ENCODE measurements at places on chromosomes 16 and 17.

GRCh38 chr16:68719993-68720489, 17.1 kb upstream of the CDH1 start:
- DNase-seq: no peak

DNA sequence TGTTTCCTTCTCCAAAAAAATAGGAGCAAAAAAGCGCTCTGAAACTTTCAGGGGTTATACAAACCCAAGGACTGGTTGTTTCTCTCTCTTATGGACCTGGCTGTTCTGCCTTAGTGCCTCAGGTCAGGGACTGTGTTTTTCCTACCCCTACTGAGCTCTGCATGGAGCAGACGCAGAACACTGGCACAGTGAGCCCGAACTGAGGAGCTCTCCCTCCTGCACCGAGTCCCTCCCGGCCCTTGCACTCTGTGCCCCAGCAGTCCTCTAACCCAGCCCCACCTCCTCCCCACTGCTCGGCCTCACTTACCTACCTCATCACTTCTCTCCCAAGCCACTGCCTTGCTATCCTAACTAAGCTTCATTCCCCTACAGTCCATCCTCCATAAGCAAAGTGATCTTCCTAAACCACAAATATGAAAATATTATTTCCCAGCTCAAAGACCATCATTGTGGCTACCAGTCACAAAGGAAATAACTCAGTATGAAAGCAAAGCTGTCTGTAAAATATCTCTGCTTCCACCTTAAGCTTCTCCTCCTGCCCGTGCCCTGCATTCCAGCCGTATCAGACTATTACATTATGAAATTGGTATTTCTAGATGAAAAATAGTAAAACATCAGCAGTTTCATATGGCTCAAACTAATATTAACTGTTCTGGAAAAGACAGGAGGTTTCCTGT, 13.6 kb downstream of the MEIOB start:
- no peak for DNase-seq

- DNase-seq: no peak
Measured at GRCh38 chr16:2973093-2973492, 3.9 kb downstream of the PAQR4 start.

GRCh38 chr17:64128787-64129514, 993 bp downstream of the ERN1 start:
- no peak for DNase-seq

GRCh38 chr16:84368308-84368996, at the start of gene ATP2C2:
Gene ATP2C2, plus strand, starts transcription at chr16:84368538. Its CDS starts 78 bp downstream, at chr16:84368616.
- no peak for DNase-seq

DNA sequence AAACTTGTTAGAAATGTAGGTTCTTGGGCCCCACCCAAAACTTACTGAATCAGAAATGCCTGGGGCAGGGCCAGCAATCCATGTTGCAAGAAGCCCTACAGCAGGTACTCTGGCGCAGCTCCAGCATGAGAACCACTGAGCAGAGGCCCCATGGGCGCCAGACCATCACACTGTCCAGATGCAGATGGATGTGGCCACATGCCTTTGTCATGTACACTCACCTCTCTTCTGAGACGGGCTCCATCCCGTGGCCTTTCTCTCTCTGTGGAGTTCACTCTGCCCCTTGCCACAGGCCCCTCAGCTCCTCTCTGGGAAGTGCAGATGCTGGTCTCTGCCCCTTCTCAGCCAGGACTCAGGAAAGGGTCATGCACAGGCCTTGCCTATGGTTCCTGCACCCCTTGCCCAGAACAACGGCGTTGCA, 2.3 kb upstream of the CCNF start:
- DNase-seq: no peak

GRCh38 chr16:50007744-50008143, 17.3 kb upstream of the CNEP1R1 start:
- DNase-seq: no peak

GRCh38 chr17:77088455-77089123, 52.2 kb upstream of the SEC14L1 start:
- DNase-seq: peak; percentile 95

- no peak for DNase-seq
Measured at GRCh38 chr16:77288222-77288621, 89.0 kb downstream of the SYCE1L start.

GRCh38 chr17:34368196-34368945, 5.3 kb upstream of the CCL1 start:
- DNase-seq: no peak

DNA sequence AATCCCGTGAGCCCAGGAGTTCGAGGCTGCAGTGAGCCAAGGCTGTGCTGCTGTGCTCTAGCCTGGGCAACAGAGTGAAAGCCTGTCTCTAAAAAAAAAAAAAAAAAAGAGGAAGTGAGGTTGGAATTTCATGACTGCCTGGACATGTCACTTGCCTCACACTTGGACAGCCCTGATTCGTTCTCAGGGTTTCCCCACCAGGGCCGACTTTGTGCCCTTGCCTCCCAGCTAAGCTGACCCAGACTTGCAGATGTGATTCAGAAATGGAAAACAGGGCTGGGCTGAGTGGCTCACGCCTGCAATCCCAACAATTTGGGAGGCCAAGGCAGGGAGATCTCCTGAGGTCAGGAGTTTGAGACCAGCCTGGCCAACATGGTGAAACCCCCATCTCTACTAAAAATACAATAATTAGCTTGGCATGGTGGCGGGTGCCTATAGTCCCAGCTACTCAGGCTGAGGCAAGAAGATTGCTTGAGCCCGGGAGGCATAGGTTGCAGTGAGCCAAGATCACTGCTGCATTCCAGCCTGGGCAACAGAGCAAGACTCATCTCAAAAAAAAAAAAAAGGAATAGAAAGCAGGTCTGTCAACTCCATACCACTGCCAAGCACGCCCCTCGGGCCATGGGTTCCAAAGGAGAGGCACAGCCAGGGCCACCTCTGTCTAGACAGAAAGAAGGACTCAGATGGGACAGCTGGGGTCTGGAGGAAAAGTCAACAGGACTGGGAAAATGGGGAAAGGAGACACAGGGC, 46.9 kb downstream of the SOCS1 start:
- DNase-seq: no peak

DNA sequence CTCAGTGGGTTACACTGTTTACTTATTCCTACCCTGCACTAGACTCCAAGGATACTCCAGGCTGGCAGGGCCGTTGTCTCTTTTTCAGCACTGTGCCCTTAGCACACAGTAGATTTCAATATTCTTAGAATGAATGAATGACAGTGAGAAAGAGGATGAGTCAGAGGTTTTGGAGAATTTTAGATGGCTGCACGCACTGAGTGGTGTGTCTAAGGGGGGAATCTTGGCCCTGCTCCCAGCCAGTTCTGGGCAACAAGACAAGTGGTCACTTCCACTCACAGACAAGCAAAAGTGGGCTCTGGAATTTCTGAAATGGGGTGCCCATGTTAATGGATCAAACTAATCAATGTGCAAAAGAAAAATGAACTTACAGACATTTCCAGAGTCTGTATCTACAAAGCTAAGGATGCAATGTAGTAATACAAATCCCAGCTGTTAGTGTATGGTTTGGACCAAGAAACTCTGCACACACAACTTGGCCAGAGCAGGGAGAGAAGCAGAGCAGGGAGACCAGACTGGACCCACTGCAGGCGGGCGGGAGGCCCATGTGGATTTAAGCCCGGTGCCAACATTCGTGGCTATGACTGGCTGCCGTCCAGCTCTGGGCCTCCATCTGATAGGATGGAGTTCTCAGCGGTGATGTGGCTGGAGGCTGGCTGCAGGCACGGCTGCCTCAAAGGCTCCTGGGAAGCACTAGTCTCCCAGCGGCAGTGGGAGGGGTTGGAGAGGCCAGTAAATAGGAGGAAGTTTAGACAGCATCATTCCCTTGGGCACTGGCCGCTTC, 95.6 kb upstream of the CDYL2 start:
- DNase-seq: no peak

GRCh38 chr17:48295362-48296288, 134.4 kb downstream of the SKAP1 start:
- DNase-seq: no peak

- peak; percentile 24 for DNase-seq
Measured at GRCh38 chr17:79842656-79843473, 3.6 kb upstream of the CBX4 start.

GRCh38 chr17:63996430-63997182, 1.5 kb upstream of the PRR29 start:
- DNase-seq: no peak

- DNase-seq: no peak
Measured at GRCh38 chr16:85861095-85861825, 37.7 kb upstream of the IRF8 start.

DNA sequence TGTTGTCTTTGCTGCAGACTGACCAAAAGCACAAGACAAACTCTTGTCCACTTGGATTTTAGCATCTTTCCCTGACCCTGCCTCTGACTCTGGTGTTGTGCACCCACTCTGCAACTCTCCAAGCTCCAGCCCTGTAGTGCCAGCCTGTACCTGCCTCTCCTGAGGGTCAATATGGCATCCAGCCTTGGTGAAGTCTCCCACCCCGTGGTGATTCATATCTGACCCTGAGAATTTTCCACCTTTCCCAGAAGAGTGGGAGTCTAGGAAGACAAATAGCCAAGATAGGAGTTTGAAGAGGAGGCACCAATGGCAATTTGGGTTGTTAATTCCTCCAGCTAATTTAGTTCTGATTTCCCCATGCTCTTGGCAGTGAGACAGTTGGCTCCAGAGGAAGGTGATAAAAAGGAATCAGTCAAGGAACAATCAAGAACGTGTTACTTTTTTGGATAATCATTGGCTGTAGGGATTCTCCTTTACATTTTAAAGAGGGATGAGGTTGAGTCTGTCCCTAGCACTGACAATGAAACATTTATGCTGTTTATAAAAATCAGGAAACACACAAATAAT, 416.0 kb downstream of the MAF start:
- no peak for DNase-seq

DNA sequence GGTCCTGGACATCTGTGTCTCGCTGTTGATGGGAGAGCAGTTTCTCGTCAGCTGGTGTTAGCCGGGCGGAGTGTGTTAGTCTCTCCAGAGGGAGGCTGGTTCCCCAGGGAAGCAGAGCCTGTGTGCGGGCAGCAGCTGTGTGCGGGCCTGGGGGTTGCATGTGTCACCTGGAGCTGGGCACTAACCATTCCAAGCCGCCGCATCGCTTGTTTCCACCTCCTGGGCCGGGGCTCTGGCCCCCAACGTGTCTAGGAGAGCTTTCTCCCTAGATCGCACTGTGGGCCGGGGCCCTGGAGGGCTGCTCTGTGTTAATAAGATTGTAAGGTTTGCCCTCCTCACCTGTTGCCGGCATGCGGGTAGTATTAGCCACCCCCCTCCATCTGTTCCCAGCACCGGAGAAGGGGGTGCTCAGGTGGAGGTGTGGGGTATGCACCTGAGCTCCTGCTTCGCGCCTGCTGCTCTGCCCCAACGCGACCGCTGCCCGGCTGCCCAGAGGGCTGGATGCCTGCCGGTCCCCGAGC, 17.9 kb downstream of the GAA start:
- DNase-seq: no peak

- DNase-seq: no peak
Measured at GRCh38 chr16:15461376-15461775, 27.0 kb downstream of the BMERB1 start.

DNA sequence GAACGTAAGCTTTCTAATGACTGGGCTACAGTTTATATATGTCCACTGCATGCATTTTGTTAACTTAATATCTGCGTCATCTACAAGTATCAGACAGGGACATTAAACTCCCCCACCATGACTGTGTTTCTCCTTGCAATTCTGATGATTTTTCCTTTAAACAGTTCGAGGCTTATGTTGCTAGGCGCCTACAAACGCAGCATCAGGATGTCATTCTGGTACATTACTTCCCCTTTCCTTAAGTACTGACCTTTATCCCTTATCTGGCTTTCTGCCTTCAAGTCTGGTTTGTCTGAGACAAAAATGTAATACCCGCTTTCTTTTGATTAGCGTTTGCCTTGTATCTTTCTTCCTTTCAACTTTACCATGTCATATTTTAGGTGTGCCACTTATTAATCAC, 362.4 kb downstream of the SLC39A11 start:
- DNase-seq: no peak

DNA sequence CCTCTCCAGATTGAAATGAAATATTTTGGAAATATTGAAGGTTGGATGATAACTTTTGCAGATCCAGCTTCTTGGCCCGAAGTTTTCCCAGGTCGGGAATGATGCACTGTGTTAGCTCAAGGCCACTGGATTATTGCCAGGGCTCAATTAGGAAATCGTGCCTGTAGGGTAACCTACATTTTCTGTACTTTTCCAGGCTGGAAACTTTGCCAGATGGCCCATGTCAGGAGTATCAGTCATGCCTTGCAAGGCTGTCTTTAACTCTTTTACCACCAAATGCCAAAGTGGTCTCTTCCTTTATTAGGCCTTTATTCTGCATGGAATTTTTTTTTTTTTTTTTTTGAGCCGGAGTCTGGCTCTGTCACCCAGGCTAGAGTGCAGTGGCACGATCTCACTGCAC, 8.9 kb upstream of the SEC14L1 start:
- DNase-seq: no peak

- no peak for DNase-seq
Measured at GRCh38 chr17:3534881-3535252, 22.7 kb downstream of the TRPV3 start.

- no peak for DNase-seq
Measured at GRCh38 chr16:72129976-72130656, 36.5 kb downstream of the DHX38 start.

GRCh38 chr16:85565801-85566526, 47.2 kb upstream of the GSE1 start:
- DNase-seq: no peak

DNA sequence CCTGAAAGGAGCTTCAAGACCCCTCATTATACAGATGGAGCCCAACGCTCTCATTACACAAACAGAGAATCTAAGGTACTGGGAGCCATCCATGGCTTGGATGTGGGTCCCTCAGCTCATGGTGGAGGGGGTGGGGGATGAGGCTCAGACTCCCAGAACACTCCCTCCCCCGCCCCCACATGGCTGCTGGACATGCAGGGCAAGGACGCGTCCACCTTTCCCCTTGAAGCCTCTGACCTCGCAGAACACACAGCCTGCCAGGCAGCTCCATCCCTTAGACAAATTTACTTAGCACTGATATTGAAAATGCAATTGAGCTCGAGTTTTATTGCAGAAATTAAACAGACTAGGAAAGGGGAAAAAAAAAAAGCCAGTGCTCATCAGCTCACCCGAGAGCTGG, 203.9 kb downstream of the ZNF423 start:
- DNase-seq: no peak

- DNase-seq: no peak
Measured at GRCh38 chr17:77865112-77865611, 93.3 kb upstream of the TNRC6C start.

DNA sequence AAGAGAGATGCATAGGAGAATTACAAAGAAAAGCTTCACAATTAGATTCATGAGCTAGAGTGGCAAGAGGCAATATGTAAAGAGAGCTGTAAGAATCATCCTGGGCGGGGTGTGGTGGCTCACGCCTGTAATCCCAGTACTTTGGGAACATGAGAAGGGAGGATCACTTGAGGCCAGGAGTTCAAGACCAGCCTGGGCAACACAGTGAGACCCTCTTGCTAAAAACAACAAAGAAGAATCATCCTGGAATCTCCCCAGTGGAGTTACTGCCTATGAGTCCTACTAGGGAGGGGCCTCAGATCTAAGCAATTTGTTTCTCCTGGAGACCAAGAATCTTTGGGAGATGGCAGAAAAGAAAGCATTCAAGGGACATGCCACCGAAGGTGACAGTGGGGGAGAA, 119.1 kb downstream of the HIC1 start:
- no peak for DNase-seq

Measured in neural crest cell (in vitro differentiated cells).